ENCODE measurements at places on chromosomes 5 and 9.
A peak's percentile ranks its signal among the peaks of the same experiment; 100 is the strongest.

DNA sequence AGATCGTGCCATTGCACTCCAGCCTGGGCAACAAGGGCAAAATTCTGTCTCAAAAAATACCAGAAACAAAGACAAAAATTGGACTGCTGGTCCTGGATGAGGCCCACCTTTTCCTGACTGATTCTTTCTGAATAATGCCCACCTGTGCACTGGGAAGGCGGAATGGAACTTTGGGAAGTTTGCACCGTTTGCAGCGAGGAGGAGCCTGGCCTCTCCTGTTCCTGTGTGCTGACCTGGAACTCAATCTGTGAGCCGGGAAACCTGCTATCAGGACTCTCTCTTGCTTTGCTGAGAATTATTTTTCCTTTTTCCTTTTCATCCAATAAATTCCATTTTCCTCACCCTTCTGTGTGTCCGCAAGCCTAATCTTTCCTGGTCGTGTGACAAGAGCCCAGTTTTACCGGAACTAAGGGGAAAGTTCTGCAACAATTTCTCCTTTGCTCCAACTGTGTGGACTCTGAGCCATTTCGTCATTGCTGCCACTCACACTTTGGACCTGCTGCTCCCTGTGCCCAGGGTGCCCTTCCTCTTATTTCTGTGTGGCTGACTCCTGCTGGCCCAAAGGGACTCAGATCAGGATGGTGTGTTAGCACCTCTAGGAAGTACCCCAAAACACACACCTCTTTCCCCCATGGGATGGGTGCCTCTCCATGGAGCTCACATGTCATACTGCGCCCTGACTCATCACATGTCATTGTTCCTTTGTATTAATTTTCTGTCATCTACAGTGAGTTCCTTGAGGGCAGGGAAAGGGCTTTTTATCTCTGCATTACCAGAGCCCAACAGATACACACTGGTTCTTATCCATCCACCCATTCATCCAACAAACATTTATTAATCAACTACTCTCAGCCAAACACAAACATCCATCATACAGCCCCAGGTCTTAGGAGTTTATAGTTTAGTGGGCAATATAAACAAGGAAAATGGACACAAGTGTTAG, 4.7 kb upstream of the GLRX start:
- no peak for DNase-seq

GRCh38 chr5:91352831-91353695, 30.1 kb downstream of the ARRDC3 start:
- no peak for DNase-seq

GRCh38 chr5:62029303-62029702, 276.7 kb upstream of the KIF2A start:
- no peak for DNase-seq

GRCh38 chr5:58107704-58108103, 352.2 kb downstream of the PLK2 start:
- no peak for DNase-seq

DNA sequence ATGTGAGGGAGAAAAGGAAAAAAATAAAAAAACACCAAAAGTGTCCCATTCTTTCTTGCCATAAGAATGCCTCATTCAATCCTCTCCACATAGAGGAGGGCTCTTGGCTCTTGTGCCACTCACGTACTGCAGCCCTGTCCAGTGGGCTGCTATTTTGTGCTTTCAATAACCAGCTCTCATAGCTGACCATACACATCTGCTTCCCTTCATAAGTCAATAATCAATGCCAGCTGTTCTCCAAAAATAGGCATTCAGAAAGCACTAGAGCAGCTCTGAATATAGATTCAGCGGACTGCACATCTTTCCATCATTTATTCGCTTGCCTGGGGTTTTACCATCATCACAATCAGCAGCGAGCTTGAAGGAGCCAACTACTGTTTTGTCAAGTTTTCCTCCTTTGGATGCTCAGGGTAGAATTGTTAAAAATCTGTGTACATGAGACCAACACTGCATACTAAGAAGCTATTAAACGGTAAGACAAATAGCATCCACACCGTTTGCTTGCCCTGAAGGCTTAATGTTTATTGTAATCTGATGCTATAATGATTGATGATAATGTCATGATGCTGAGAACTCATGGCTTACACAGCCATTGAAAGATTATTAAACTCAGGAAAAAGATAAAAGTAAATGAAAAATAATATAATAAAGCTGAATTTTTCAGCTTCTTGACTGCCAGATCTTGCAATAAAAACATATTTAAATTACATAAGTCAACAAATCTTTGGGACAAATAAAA, 80.0 kb downstream of the OXCT1 start:
- DNase-seq, result no peak

GRCh38 chr5:181219262-181220177, 3.6 kb upstream of the TRIM41 start:
- DNase-seq, result no peak

DNA sequence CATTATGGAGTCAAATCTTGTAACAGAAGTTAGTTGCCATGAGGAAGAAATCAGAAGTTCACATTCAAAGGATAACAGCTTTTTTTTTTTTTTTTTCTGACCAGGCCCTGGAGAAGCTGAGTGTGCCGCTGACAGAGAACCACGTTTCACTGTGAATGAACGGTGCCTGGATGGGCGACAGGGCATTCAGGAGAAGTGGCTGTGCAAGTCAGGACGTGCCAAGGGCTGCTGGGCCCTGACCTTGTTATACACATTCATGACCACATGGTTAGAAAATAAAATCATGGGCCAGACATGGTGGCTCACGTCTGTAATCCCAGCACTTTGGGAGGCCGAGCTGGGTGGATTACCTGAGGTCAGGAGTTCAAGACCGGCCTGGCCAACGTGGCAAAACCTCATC, 91.6 kb downstream of the ANKH start:
- DNase-seq, result no peak

DNA sequence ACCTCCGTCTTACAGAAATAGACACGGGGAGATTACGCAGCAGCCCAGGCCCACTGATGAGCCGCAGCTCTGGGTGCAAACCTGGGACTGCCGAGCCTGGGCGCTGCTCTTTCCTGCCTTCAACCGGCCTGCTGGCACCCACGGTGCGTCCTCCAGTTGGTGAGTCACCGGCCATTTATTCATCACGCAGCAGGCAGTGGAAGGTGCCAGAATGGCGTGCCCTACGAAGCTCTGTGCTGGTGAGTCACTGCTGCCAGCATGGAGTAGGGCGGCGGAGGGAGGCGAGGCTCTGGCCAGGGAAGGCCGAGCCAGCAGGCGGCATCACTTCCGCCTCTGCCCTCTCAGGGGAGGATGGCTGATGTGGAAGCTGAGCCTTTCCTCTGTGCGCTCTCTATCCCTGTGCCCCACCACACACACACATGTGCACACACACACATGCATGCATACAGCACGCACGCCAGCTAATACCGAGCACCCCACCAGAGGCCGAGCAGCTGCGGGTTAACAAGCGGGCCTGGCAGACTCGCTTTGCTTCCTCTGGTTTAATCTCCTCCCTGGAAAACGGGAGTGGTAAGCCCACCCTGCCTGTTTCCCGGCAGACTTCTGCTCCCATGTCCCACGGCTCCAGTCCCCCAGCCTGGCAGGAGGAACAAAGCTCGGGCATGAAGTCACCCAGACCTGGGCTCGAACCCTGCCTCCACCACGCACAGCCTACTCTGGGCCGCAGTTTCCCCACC, 39.2 kb downstream of the OLFM1 start:
- no peak for DNase-seq

DNA sequence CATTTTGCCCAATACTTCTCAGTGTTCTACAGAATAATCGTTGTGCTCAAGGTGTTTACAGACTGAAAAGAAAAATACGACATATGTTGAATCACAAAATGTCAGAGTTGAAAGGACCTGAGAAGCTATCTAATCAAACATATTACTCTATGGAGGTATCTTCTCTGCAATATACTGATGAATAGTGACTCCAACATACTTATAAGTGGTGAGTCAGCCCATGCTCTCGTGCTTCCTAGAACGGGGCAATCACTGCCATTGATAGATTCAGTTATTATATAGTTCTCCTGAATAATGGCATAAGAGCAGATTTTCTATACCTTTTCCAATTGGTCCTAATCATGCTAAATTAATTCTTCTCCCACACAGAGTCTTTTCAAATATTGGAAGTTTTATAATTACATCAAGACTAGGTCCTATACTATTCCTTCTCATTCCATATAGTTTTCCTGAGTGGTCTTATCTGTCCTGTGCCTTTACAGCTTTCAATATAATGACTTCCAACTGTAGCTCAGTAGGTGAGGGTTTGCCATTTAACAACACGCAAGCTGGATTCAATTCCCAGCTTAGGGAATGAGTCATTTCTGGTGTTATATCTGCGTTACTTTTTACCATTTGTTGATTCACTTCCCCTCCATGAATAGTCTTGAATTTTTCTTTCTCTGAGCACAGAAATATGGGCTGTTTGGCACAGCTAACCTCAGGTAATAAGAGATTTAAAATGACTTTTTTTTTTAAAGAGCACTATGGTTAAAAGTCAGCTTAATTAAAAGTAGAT, 81.1 kb downstream of the PLK2 start:
- DNase-seq, result no peak

GRCh38 chr5:173767574-173768266, 120.4 kb upstream of the CPEB4 start:
- DNase-seq, result no peak

DNA sequence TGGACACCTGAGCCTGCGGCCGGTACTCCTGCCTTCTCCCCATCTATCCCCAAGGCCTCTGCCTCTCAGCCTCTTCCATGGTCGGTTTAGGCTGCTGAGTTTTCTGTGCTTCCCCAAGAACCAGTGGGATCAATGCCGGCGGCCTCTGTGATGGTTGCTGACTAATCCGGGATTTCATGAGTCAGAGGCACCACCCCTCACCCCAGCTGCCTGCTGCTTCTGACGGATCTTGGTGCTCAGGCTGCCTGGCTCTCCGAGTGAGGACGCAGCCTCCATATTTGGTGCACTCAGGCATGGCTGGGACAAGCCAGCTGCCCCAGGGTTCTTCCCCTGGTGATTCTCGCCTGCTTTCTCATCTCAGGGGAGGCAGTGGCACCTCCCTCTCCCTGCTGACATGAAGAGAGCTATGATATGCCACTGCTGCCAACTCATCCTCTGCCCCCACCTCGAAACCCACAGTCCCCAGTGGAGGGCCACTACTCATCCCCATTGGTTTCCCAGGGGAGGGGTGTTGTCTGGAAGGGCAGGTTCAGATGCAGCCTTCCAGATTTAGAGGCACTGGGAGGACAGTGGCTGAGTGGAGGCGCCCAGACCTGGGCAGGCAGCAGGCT, 3.3 kb upstream of the MAN1B1 start:
- DNase-seq, result no peak

GRCh38 chr5:154221371-154221896, 30.9 kb downstream of the GALNT10 start:
- peak; percentile 16 for DNase-seq

DNA sequence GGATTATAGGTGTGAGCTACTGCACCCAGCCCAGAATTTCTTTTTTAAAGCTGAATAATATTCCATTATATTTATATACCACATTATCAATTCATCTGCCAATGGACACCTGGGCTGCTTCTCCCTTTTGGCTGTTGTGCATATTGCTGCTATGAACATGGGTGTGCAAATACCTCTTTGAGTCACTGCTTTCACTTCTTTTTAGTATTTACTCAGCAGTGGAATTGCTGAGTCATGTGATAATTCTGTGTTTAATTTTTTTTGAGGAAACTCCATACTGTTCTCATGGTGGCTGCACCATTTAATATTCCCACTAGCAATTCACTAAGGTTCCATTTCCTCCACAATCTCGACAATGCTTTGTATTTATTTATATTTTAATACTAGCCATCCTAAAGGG, 36.1 kb upstream of the KIF4B start:
- no peak for DNase-seq

- DNase-seq, result no peak
These were observed 31.1 kb downstream of the RASA1 start for GRCh38 chr5:87298692-87299362.

- DNase-seq, result no peak
These were observed 584.1 kb downstream of the CCDC171 start for GRCh38 chr9:16136961-16137360.

DNA sequence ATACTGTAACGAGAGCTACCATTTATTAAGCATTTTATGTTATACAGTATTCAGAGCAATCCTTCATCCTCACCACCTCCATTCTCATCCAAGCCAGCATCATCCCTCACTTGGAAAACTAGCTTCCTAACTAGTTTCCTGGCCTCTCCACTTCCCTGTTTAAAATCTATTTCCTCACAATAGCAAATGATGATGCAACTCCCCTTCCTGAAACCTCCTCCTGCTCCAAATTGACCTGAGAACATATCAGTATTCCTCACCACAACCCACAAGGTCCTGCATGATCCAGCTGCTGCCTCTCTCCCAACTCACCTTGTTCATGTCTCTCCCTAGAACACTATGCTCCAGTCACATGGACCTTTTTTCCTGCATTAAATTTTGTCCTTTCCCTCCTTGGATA, 4.3 kb upstream of the SLC36A2 start:
- no peak for DNase-seq

DNA sequence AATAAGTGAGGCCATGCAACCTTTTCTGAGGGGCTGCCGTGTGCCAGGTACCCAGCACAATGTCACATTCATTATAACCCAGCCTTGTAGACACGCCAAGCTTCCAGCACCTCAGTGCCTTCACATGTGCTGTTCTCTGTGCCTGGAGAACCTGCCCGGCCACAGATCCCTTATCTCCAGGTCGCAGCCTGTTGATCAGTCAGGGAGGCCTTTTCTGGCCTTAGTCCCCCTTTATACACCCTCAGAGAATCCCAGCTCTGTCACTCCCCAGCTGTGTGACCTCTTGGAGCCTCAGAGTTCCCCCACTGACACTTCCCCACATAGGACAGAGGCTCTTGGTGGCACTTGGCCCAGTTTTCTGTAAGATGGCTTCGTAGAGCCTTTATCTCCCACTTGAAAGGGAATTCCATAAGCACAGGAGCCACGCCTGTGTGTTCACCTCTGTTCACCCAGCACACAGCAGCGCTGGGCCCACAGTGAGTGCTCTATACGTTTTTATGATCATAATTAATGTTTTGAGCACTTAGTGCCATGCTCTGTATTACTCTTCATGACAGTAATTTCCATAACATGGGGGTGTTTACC, 38.7 kb downstream of the NEURL1B start:
- DNase-seq, result no peak

GRCh38 chr5:178751286-178751685, 20.8 kb upstream of the ZNF354A start:
- no peak for DNase-seq

- no peak for DNase-seq
These were observed 72.9 kb upstream of the SLC44A1 start for GRCh38 chr9:105171589-105171988.

- DNase-seq, result no peak
These were observed 19.5 kb upstream of the IRF1 start for GRCh38 chr5:132510076-132510475.
